Right atrium auricular region (tissue), 2 donors: ENCODE measurements at places on chromosomes 3 and 15. TPM values are rescaled to one million over a fixed set of nuclear protein-coding genes. Genes with fewer than 3 reads are reported as not detected.

ARGFX gene
- total RNA-seq, result not detected

DAZL gene
- total RNA-seq, result not detected

GALNT15 gene
- 21.7 TPM for total RNA-seq

RPN1 gene
- 168 TPM for total RNA-seq

TIMP4 gene
- 29.1 TPM for total RNA-seq

TMOD2 gene
- total RNA-seq, result 5.4 TPM

PIGB gene
- 3.3 TPM for total RNA-seq

CMTM7 gene
- total RNA-seq, result 8.2 TPM

ASB14 gene
- total RNA-seq, result 2.5 TPM

GATA2 gene
- 26.1 TPM for total RNA-seq

OCA2 gene
- total RNA-seq, result not detected

ULK3 gene
- total RNA-seq, result 42.9 TPM

PLA2G4B gene
- total RNA-seq, result 1.3 TPM

CSPG5 gene
- total RNA-seq, result 2.6 TPM

ZNF660 gene
- 0.67 TPM for total RNA-seq

THAP10 gene
- 6.3 TPM for total RNA-seq

A4GNT gene
- not detected for total RNA-seq

ACKR4 gene
- 7.9 TPM for total RNA-seq

RAB6B gene
- 11.5 TPM for total RNA-seq

CCRL2 gene
- 0.89 TPM for total RNA-seq

ITIH1 gene
- not detected for total RNA-seq
